ENCODE measurements at places on chromosomes 3 and 15.

DNA sequence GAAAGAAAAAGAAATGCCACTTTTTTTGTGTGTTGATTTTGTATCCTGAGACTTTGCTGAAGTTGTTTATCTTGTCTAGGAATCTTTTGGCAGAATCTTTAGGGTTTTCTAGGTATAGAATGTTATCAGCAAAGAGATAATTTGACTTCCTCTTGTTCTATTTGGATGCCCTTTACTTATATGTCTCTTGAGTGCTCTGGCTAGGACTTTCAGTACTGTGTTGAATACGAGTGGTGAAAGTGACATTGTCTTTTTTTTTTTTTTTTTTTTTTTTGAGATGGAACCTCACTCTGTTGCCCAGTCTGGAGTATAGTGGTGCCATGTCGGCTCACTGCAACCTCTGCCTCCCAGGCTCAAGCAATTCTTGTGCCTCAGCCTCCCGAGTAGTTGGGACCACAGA lies 64.7 kb upstream of the NPHP3 start:
- no peak for DNase-seq

GRCh38 chr3:54784021-54784420 lies 143.8 kb downstream of the LRTM1 start:
- no peak for DNase-seq

DNA sequence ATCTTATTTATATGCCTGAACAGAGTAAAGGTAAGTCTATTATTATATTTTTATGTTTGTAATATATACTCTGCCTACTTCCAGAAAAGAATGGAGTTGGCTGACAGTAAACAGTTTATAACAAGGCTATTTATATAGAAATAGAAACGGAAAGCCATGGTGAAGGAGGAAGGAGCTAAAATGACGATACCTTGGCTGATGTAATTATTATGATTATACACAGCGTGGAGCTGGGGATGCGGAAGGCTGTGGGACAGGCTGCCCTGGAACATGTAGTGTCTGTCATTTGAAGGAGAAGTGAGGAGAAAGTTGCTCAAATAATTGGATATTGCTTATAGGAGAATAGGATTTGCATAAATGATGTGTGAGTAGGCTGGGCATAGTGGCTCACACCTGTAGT lies 37.8 kb downstream of the CEMIP start:
- DNase-seq, result no peak

DNA sequence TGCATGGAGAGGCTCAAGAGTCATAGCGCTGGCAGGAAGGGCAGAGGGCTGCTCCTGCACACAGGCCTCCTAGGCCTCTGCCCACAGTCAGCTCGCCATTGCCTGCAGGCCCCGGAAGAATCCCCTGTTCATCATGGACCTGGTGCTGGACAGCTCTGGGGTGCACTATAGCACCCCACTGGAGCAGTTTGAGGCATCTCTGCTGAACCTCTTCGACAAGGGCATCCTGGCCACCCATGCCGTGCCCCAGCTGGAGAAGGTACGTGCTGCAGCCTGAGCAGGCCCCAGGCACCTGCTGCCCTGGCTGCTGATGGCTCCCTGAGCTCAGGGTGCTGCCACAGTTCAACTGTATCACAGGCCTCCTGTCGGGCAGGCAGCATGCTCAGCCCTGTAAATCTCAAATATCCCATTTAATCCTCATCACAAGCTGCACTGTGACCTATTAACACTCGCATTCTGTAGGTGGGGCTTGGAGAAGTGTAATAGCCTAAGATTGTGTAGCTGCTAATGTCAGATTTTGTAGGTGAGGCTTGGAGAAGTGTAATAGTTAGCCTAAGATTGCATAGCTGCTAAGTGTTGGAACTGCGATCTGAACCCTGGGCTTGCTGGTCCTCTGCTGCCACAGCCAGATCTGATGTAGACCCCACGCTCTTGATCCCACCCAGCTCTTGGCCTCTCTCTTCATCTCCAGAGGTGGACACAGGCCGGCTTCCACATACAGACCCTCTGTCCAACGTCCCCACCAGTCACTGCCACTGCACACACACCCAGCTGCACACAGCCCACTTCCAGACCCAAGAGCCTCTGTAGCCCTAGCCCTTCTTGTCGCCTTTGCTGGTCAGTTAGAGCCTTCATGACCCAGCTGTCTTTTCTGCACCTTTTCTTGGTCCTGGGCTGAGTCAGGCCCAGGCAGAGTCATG lies 31.9 kb downstream of the DNAH1 start:
- no peak for DNase-seq

DNA sequence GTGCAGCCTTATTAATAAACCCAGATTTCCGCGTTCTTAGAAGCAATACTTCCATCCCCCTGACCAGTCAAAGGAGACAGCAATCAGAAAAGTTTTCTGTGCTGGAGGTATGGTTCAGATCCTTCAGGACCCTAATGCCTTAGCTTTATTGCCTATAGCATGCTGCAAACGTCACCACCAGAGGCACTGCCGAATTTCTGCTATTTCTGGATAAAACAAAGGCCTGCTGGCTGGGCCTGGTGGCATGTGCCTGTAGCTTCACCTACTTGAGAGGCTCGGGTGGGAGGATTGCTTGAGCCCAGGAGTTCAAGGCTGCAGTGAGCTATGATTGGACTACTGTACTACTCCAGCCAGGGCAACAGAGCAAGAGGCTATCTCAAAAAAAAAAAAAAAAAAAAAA lies 407.2 kb downstream of the FOXP1 start:
- no peak for DNase-seq

DNA sequence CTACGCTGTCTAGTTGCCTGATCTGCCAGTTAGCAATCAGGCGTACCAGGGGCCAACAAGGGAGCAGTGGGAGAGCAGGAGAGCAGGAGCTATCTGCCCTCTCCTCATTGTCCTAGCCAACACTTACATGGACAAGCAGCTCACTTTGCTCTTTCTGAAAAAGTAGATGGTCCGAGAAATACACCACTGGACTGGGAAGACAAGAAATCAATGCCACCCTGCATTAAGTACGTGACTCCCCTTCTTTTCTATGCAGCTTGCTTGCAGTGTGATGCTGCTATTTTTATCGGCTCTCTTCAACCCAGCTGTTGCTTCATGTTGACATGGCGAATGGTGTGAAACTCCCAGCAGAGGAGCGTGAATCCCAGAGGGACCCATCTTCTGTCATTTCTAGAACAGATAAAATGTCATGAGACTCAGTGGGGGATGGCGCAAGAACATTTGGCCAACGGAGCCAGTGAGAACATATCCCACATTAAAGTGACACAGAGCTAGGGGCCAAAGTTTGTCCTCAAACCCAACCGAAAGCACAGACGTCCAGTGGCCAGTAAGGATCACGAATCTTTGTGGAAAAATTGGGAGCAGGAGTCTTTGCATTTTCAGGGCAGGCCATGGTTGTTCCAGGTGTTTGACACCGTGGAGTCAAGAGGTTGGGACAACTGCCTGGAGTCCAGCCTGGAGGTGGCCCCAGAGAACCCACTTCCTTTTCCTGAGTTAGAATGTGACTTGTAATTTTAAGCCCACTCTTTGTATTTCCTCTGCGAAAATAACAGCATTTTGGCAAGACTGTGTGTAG lies 53.7 kb upstream of the MEF2A start:
- DNase-seq, result no peak

DNA sequence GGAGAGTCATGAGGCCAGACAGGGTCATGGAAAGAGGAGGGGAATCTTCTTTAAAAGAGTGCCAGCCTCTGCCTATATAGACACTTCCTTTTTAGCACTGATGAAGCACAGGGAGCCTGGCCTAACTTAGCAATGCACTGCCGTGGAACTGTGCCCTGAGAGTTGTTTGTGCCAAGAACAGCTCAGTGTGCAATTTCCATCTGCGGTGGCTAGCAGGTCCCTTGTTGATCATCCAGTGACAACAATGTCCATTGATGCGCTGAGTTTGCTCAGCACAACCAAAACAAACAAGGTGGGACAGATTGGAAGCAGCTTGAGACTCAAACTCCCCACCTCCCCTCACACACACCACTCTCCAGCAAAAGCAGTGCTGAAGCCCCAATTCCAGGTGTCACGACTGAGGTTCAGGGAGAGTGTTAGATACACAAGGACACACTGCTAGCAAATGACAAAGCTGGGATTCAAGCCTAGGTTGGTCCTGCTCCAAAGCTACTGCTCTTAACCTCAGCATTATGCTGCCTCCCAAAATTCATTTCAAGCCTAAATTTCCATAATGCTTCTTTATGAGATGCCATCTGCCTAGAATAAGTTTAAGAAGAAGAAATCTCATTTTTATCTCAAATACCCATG lies 316.6 kb upstream of the UBE2E2 start:
- DNase-seq, result no peak

DNA sequence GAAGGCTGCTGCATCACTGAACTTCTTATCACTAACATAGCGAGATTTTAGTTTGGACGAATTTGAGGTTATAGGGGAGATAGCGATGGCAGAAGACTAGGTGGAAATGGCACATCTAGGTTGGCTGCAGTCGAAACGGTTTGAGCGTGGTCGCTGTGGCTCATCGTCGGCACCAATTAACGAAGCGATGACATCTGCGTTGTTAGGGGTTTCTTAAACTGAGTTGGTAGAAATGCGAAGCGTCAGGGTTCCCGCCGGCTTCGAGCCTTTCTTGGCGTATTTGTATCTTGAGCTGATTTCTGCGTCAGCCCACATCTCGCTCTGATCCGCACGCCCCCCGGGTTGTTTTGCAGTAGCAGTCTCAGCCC lies 319 bp downstream of the LNP1 start:
- peak; percentile 31 for DNase-seq

- no peak for DNase-seq
Observed at GRCh38 chr3:129365296-129366136, 62.9 kb downstream of the EFCAB12 start.

DNA sequence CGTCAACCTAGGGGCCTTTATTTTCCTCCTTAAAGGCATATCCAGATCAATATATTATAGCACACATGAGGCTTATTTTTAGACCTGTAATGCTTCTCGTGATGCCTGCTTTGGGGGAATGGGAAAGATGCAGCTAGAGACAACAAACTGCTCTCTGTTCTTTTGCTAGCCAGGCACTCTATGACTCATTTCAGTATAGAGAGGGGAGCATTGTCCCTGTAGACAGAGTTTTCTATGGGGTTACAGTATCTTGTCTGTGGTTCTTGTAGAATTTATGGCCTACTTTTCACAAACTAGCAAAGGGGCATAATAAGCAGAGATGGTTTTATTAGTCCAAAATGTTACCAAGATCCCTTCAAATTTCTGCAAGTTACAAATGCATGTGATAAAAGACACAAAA lies 305.6 kb downstream of the LSAMP start:
- DNase-seq, result no peak

DNA sequence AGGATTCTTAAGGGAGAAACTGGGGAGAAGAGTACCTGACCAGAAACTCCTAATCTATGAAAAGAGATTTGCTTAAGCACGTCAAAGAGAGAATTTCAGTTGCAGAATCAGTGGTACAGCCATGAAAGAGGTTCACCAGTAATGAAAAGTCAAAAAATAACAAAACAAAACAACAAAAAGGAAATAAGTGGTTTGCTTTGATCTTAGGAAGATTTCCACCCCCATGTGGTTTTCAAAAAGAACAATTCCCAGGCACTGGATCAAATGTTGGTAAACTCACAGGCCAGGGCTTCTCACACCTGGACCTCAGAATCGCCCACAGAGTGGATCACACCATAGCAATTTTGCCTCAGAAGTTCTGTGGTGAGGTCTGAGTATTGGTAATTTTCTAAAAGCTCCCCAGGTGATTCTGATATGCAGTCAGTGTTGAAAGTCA lies 67.5 kb downstream of the TMEM39A start:
- no peak for DNase-seq

- no peak for DNase-seq
Observed at GRCh38 chr3:195081242-195081963, 189.6 kb downstream of the XXYLT1 start.

GRCh38 chr3:132268956-132269355 lies 48.3 kb upstream of the ACP3 start:
- DNase-seq, result no peak

DNA sequence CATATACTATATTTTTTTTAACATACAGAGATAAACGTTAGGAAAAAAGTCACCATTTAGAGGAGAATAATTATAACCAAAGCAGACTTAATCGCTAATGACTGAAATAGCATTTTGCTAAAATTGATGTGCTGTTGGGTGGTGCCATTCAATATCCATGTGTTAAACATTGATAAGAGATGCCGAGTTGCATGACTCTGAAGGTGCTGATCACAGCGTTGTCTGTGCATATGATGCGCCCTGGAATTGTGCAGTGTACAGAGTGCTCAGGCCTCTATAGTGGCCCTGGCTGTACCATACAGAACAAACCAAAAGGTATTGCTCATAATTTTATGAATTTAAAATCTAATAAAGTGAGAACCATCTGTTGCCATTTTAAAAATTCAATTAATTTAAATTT lies 168.3 kb downstream of the MEIS2 start:
- DNase-seq, result no peak

DNA sequence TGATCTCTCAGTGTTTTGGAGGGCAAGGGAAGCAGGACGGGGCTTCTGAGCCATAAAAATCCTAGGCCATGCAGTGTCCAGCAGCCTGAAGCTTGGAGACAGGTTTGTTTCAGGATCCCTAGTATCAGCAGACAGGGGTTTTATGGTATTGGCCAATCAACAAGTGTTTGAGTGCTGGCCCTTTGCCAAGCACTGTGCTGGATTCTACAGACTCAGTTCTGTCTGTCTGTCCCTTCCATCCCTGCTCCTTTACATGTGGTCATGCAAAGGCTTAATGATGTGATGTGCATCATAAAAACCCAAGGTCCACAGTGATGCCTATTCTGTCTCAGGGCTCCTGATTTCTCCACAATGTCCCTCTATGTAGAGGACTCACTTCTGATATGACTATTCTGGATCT lies 184.1 kb downstream of the LRTM1 start:
- no peak for DNase-seq

- no peak for DNase-seq
Observed at GRCh38 chr3:176490357-176490756, 706.9 kb downstream of the TBL1XR1 start.

- no peak for DNase-seq
Observed at GRCh38 chr3:108191394-108191793, 30.8 kb downstream of the IFT57 start.

- DNase-seq, result no peak
Observed at GRCh38 chr15:61687651-61688050, 372.6 kb downstream of the VPS13C start.

DNA sequence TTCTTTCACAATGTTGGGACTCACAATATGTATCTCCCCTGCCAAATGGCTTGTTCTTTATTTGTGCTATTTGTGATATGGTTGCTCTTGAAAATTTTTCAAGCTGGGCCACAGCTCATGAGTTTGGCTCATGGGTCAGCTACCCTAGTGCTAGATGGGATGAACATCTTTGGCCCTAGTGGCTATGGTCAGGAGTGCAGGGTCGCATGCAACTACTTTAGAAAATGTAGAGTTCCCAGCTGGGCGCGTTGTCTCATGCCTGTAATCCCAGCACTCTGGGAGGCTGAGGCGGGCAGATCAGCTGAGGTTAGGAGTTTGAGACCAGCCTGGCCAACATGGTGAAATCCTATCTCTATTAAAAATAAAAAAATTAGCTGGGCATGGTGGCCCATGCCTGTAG lies 55.8 kb downstream of the POLR2M start:
- no peak for DNase-seq
